ENCODE measurements at places on chromosomes 2 and 18.
A peak's percentile ranks its signal among the peaks of the same experiment; 100 is the strongest.

GRCh38 chr18:78893281-78894032 lies 86.2 kb upstream of the SALL3 start:
- no peak for DNase-seq

DNA sequence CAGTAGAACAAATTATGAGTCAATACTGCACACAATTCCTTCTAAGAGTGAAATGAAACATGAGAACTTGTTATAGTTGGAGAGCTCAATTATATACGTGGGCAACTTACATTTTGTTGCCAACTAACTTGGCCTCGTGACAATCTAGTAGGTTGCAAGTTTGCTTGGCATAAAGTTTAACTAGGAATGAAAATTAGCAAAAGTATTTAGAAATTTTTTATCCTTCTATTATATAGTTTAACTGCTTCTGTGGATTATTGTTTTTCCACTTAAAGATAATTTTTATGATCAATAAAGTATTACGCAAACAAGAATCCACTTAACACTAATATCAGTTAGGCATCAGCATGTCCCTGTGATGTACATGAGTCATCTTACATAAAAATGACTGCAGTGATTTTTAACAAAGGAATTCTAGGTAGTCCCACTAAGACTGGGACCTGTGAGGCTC lies 41.1 kb downstream of the FAM124B start:
- DNase-seq: no peak

- no peak for DNase-seq
Observed at GRCh38 chr2:37564356-37564755, 107.1 kb downstream of the CDC42EP3 start.

DNA sequence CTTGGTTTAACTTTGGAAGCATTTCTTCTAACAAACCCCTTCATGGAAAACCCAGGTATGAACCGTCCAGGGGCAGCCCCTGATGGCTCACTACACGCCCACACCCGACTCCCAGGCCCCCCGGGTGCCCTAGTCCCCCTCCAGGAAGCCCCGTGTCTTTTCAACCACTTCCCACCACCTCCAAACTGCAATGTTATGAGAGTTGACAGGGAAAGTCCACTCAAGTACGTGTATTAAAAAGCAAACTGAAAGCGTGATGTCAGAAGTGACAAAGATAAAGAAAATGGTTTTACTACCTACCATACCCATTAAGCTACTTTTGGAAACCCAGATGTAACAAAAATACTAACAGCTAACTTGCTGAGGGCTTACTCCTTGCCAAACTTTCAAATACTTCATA lies 51.5 kb downstream of the L3MBTL4 start:
- DNase-seq: no peak

DNA sequence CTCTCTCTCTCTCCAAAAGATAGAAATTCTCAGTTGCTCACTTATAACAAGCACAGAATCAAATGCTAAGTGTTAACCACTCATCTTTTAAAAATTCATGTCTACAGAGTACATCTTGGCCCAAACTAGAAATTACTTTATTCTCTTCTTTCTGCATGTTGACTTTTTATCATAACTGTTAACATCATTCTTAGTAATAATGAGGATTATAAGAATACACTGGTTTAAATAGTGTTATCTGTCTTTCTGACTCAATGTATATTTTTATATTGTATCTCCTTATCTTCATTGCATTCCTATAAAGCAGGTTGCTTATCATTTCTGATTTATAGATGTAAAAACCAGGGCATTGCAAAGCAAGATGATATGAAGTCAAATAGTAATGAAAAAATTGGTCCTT lies 17.8 kb upstream of the KLF7 start:
- peak; percentile 15 for DNase-seq

GRCh38 chr18:45510656-45511055 lies 104.6 kb upstream of the SLC14A2 start:
- DNase-seq: no peak

- DNase-seq: peak; percentile 55
Observed at GRCh38 chr2:39851651-39852110, 72.6 kb upstream of the THUMPD2 start.

- peak; percentile 69 for DNase-seq
Observed at GRCh38 chr18:36578871-36579710, 249.7 kb downstream of the TPGS2 start.

DNA sequence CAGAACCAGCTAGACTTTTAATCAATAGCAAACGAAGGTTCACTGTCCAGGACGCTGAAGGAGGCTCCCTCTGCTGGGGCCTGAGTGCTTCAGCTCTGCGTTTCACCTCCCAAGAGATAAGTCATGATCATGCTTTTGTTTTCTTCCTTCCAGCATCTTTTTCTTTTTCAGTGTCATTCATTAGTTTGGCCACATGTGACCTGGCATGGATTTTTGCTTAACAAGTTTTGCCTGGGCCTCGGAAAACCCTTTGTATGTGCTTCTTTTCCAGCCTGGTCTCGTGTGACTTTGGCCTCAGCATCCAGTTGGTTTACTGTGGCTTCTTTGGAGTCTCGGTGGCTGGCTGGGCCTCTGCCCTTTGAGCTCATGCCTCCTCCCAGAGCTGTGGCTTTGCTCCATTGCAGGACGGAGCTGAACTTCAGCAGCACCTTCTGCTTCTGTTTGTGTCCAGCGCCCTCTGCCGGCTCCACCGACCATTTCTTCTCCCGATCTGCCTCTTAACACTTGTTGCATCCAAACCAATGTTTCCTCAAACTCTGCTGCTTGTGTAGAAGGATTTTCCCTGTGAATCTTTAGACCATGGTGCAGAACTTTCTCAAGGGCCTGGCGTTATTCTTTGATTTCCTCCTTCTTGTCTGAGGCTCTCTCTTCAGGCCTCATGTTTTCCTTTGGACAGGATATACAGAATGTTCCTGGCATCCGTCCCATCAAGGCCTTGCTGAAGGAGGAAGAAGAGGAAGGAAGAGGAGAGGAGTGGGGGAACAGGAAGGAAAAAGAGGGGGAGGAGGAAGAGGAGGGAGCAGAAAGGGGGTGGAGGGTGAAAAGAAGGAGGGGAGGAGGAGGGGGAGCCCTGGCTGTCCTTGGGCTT lies 23.6 kb upstream of the HES6 start:
- peak; percentile 88 for DNase-seq

GRCh38 chr2:231422056-231422455 lies 26.5 kb downstream of the B3GNT7 start:
- DNase-seq: no peak

DNA sequence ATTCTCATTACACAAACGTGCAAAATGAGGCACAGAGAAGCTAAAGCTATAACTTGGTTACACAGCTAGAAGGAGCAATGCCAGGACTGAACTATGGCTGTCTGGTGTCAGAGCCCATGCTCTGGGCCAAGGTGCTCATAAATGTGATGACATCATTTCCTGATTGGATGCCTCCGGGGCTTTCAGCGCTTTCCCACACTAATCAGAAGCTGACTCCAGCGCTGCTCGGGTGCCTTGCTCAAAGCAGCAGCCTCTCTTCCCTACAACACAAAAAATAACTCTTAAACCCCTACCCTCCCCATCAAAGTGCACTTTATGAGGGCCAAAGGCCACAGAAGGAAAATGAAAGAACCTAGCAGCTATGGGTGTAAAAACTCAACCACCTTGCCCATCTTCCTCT lies 90.7 kb downstream of the STK39 start:
- DNase-seq: no peak

DNA sequence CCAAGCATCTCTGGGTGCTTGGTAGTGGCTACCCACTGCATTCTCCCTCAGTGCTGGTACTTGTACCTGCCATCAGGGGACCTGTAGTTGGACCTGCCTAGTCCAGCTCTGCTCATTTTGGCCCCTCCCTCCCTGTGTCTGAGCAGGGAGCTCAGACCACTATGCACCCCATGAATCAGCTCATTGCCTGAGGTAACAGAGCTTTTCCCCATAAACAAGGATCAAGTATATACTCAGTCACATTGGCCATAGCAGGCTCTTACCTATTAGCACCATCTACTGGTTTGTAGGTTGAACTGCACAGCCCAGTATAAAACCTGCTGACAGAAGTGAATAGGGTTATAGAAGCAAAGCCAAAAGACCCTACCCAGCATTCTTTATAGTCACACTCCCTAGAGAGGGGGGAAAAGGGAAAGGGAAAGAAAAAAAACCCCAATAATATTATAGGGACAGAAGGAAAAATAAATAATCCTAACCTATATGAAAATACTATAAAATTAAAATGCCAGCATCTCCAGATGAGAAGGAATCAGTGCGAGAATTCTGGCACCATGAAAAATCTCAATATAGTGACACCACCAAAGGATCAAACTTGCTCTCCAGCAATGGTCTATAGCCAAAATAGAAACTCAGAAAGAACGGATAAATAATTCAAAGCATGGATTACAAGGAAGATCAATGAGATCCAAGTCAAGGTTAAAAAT lies 6.9 kb upstream of the FLACC1 start:
- peak; percentile 49 for DNase-seq

Measured in fibroblast of skin of scalp (primary cell).